ENCODE measurements at places on chromosomes 7 and 10. TPM values are rescaled to one million over a fixed set of nuclear protein-coding genes. Genes with fewer than 3 reads are reported as not detected.

MMD2 gene
- polyA plus RNA-seq: 0.08 TPM

SCIN gene
- polyA plus RNA-seq: 0.47 TPM

WDR11 gene
- polyA plus RNA-seq: 41.9 TPM

RASSF4 gene
- 14.3 TPM for polyA plus RNA-seq

SHTN1 gene
- 1.7 TPM for polyA plus RNA-seq

TES gene
- 18.2 TPM for polyA plus RNA-seq

PDE1C gene
- polyA plus RNA-seq: 0.11 TPM

MYL10 gene
- 0.18 TPM for polyA plus RNA-seq

GRCh38 chr7:15245831-15246230, 316.0 kb downstream of the AGMO start:
- DNase-seq: no peak

GRCh38 chr7:18425227-18425626, 70.3 kb upstream of the HDAC9 start:
- DNase-seq: no peak

DNA sequence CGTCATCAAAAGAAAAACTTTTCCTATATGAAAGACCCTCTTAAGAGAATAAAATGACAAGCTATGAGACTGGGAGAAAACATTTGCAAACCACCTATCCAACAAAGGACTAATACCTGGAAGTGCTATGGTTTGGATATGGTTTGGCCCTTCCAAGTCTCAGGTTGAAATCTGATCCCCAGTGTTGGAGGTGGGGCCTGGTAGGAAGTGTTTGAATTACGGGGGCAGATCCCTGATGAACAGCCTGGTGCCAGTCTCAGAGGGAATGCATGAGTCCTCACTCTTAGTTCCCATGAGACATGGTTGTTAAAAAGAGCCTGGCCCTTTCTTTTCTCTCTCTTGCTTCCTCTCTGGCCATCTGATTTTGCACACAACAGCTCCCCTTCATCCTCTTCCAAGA, 6.3 kb downstream of the ALDH18A1 start:
- no peak for DNase-seq

GRCh38 chr10:128751284-128751683, 625.1 kb upstream of the MKI67 start:
- DNase-seq: no peak

DNA sequence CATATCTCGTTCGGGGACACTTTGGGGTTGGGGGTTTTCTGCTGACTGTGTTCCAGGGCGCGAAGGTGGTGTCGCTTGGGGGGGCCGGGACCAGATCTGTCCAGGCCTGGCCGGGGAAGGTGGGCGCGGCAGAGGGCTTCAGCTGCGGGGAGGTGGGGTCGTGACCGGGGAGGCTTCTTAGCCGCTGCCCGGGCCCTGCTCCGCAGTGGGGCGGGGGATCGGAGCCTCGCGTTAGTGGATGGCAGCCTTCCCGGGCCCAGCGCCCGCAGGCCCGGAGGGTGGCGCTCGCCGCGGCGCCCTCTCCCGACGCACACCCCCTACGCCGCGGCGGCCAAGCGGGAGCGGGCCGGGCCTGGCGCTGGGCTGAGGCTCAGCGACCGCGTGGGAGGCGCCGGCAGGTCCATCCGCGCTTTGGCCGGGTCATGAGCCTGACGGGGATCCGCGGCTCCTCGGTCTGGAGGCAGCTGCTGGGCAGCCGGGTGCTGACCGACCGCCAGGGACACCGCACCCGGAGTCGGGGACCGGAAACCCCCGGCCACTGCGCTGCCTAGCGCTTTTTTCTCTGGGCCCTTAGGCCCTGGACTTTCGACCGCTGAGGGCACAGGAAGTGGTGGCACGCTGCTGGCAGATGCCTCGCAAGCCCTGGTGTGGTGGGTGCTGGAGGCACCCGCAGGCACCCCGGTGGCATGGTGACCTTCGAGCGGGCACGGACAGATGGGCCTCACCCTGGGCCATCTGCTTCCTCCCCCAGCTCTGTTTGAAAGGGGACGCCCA, 1.2 kb downstream of the AGAP3 start:
- no peak for DNase-seq

- no peak for DNase-seq
Observed at GRCh38 chr10:91875779-91876178, 33.5 kb downstream of the FGFBP3 start.

DNA sequence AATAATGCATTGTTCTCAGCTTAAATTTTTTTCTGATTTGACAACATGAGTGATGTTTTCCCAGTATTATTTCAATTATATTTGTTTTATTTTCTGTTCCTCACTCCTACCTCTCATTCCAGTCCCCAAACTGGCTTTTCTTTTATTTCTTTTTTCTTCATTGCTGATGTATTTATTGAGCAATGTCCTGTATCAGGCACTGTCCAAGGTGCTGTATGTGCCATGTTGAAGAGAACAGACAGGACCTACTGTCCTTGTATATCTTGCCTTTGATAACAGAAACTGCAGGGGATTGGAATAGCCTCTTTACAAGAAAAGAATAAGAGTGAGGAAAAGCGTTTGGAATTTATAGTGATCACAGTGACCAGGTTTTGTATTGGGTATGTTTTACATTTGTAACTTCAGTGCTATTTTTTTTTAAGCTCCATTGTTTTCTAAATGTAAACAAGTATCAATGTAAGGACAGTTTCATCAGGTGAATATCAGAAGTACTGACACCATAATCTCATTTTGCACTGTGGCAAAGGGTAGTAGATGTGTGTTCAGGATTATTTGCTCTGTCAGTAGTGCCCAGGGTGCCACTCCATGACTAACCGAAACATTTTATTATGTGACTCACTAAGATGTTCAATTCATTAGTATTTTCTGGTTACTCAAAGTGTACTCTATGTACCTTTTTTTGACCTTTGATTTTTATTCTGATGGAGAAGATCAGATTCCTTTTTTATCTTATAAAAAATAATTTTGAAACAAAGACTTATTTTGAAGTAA, 15.6 kb upstream of the CLDN12 start:
- no peak for DNase-seq

DNA sequence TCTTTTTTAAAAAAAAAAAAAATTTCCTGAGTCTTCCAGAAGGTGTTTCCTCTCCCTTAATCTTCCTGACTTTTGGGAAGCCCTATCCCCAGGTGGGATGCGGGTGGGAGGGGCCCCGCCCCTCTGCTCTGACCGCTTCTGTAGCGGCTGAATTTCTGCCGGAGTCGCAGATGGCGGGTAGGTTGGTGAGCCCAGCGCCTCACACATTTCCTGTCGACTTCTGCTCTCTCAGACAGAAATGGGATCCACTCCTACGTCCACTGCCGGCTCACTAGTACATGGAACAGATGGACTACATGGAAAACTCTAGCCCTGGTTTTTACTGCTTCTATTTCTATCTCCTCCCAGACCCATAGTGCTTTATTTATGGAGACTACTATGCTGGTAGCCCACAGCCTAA, 90.9 kb downstream of the NEUROD6 start:
- DNase-seq: no peak

- no peak for DNase-seq
Observed at GRCh38 chr7:603152-603951, 83.7 kb upstream of the PDGFA start.

- DNase-seq: no peak
Observed at GRCh38 chr10:81872206-81872862, 2.7 kb upstream of the NRG3 start.

DNA sequence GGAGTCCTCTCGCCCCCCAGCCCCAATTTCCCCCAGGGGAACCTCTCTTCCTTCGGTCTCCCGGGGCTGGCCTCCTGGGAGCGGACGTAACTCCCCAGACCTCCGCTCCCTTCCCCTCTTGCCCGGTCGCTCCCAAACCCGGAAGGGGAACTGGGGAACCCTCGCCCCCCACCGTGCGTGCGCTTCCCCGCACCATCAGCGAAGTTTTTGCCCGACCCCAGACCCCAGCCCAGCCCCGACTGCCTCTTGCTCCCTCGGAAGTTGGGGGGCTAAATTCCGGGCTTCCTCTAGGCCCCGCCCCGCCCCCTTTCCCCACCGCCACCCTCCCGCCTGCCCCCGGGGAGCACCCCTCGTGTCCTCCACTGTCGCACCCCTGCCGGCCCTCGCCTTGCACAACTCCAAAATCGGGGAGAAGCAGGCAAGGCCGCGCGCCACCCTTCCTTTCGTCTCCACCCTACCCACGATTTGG, 436 bp downstream of the GNB2 start:
- DNase-seq: peak; percentile 76

DNA sequence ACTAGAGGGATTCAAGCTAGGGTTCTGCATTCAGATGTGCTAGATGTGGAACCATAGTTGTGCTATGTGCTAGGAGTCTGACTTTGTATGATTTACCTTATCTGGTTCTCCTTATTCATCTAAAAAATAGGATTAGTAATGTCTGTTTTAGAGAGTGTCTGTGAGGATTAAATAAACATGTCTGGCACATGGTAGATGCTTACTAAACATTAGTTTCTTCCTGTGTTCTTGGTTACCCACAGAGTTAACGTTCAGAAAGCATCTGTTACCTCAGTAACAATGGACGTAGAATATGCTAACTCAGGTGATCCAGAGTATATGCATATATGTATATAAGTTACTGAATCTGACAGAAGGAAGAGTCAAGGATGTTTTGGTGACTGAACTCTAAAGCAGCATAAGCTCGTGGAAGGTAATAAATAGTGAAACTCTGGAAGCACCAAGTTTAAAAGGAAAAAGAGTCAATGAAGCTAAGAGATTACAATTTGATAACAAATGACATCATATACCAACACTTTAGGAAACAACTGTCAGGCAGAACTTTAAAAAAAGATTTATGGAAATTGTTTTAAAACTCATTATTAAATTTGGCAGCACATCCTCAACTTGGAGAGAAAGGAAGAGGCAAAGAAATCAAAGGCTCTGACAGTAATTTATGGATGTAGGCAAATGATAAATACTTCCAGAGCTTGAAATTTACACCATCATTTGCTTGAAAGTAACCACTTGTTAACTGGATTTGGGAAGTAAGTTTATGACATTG, 127.0 kb downstream of the CCNY start:
- DNase-seq: no peak

GRCh38 chr10:130362308-130362761, 226.1 kb downstream of the GLRX3 start:
- no peak for DNase-seq

DNA sequence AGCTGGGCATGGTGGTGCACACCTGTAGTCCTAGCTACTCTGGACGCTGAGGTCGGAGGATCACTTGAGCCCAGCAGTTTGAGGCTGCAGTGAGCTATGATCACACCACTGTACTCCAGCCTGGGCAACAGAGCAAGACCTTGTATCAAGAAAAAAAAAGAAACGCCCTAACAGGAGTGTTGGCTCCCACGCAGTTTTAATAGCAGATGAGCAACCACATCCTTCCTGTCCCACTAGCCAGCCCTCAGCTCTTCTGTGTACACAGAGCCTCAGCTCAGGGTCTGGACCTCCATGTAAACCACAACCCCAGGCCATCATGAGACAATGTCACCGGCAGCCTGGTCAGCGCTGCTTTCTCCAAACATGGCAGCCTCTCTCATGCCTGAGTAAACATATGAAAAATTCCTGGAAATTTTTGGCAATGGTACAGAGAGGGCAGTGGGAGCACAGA, 108.2 kb downstream of the PIP4K2A start:
- DNase-seq: no peak

DNA sequence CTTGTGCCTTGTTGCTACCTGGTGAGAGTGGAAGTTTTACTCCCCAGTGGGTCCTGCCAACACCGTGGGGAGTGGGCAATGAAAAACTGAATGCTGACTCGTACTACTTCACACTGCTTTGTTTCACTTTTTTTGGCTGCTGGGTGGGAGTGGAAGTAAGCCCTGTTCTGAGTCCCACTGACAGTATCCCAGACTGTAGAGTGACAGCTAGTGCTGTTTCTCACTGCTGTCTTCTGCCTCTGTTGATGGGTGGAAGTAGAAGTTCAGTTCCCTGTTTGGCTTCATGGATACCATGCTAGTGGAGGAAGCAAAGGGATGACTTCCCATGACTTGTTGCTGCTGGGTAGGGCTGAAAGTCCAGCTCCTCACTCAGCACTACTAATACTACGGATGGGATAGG, 98.4 kb downstream of the STK31 start:
- DNase-seq: no peak

- no peak for DNase-seq
Observed at GRCh38 chr7:7554021-7554432, 12.7 kb upstream of the MIOS start.

DNA sequence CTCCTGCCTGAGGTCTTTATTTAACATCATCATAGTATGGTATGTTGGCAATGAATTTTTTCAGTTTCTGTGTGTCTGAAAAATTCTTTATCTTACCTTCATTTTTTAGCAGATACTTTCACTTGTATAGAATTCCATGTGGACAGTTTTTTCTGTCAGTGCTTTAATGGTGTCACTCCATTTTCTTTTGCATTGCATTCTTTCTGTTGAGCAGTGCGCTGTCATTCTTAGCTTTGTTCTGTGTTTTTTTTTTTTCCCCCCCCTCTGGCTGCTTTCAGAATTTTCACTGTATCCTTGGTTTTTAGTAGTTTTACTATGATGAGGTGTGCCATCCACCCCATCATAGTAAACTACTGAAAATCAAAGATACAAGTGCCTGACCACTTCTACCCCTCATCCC, 120.7 kb downstream of the LRMDA start:
- DNase-seq: no peak

DNA sequence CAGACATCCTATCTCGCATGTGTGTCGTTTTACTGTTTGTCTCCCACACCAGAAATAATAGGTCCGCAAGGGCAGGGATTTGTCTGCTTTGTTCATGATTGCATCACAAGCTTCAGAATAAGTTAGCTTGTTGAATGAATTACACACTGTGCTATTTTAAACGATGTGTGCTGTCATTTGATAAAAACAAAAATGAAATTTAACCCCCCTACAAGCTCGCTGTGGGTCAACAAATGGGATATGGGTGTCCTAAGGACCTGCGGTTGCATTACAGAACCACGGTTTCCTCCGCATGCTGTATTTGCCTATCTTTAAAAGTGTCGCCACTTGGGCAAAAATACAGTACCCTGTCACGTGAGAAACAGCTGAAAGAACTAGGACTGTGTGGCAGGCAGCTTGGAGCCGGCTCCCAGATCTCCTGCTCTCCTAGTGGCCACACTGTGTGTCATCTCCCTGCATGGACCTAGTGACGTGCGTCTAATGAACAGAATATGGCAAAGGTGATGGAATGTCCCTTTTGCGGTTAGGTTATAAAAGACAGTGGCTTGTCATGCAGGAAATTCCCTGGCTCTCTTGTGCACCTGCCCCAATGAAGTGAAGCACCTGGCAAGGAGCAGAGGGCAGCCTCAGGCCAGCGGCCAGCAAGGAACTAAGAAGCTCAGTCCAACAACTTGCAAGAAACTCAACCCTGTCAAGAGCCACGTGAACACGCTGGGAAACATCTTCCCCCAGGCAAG, 32.9 kb upstream of the CRYGN start:
- DNase-seq: no peak

- no peak for DNase-seq
Observed at GRCh38 chr10:45241865-45242520, 73.4 kb downstream of the OR13A1 start.

DNA sequence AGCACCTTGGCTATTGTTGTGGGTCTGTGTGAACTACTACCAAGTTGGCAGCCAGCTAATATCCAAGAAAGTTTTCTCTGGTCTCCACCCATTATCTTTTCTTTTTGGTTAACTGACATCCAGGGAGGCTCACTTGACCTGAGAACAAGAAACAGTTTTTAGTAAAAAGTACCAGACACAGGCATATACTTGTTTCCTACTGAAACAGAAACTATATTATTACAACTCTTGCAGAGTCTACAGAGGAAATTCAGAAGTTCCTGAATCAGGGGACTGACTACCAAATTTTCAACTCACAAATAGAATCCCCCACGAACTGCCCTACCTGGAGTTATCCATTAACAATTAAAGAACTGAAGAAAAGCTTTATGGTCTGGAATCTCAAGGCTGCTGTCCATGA, 168.9 kb downstream of the KCND2 start:
- DNase-seq: no peak

Data from H1 (cell line).